ENCODE measurements at places on chromosomes 5 and 9. TPM values are rescaled to one million over a fixed set of nuclear protein-coding genes. Genes with fewer than 3 reads are reported as not detected.
A peak's percentile ranks its signal among the peaks of the same experiment; 100 is the strongest.

The STPG3 gene
- total RNA-seq: 0.09 TPM

The MUSK gene
- total RNA-seq: 0.09 TPM

The GARIN3 gene
- not detected for total RNA-seq

The CHSY3 gene
- 1.0 TPM for total RNA-seq

The ZNF618 gene
- total RNA-seq: 1.8 TPM

The LHX6 gene
- total RNA-seq: 0.47 TPM

The SPINK7 gene
- total RNA-seq: 1.2 TPM

DNA sequence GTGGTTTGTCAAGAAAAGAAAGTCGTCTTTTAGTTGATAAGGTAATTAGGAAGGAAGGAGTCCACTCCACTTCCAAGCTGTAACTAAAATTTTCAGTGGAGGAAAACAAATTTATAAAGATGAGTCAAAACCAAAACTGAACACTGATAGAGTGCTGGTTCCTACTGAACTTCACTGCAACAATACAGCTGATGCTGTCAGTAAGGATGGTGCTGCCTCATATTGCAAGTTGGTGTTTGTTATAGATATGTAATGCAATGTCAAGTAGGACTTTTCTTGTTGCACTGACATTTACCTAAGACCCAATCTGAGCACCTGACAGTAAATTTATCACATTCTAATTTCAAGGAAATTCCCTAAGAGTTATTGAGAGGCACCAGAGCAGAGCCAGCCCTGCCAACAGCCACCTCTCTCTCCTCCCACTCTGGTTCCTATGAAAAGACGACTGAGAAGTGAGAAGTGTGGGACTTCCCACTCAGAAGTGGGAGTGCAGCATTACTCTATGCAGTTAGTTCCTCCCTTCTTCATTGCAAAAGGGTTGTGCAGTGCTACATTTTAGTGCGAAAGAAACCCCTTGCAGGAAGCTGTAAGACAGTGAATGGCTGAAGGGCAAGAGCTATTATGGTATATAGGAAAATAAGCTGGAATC lies 350.8 kb downstream of the NFIB start:
- no peak for DNase-seq
- H3K4me1 ChIP-seq: no peaks in the 10 kb centered on the region
- no peaks in the 10 kb centered on the region for H3K36me3 ChIP-seq
- no peak overlapping the region for H3K27ac ChIP-seq
- H3K27me3 ChIP-seq: no peaks in the 10 kb centered on the region
- no peak overlapping the region for H3K4me3 ChIP-seq

DNA sequence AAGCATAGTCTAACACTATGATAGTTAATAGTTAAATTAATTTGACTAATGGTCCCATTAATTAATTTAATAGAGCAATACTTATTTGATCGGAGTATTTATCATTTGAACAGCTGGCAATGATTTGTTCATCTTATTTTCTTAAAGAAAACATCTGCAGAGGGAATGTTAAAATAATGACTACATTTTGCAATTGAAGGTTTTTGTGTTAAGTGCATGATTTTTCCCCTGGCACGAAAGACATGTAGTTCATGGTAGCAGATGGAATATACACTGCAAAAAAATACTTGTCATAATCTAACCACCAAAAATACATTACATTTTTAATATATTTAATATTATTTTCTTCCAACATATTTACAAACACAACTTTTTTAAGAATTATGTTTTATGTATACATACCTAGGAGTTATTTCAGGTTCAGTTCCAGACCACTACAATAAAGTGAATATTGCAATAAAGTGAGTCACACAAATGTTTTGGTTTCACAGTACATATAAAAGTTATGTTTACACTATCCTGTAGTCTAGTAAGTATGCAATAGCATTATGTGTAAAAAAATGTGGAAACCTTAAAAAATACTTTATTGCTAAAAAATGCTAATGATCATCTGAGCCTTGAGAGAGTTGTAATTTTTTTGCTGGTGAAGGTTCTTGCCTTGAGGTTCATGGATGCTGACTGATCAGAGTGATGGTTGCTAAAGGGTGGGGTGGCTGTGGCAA lies 292.6 kb upstream of the DAB2 start:
- no peak for DNase-seq
- no peak overlapping the region for H3K27ac ChIP-seq
- no peaks in the 10 kb centered on the region for H3K27me3 ChIP-seq

GRCh38 chr5:19739671-19740070 lies 248.3 kb downstream of the CDH18 start:
- no peaks in the 10 kb centered on the region for H3K36me3 ChIP-seq
- no peaks in the 10 kb centered on the region for H3K4me1 ChIP-seq
- DNase-seq: no peak
- H3K27ac ChIP-seq: no peak overlapping the region
- H3K4me3 ChIP-seq: no peak overlapping the region

- peaks cover 5% of the 10 kb centered on the region for H3K36me3 ChIP-seq
- no peaks in the 10 kb centered on the region for H3K27me3 ChIP-seq
- H3K27ac ChIP-seq: peak overlapping the region; percentile 14
- H3K4me1 ChIP-seq: peaks cover 4% of the 10 kb centered on the region
- peak overlapping the region; percentile 27 for H3K4me3 ChIP-seq
These were observed 978 bp upstream of the BRD3OS start for GRCh38 chr9:134024214-134024792.

GRCh38 chr5:86075139-86075538 lies 542.6 kb upstream of the COX7C start:
- H3K27ac ChIP-seq: no peak overlapping the region
- no peak for DNase-seq
- H3K36me3 ChIP-seq: no peaks in the 10 kb centered on the region
- no peak overlapping the region for H3K4me3 ChIP-seq
- no peaks in the 10 kb centered on the region for H3K4me1 ChIP-seq

GRCh38 chr9:32671333-32671732 lies 35.9 kb upstream of the TAF1L start:
- H3K4me1 ChIP-seq: no peaks in the 10 kb centered on the region
- no peak for DNase-seq
- no peaks in the 10 kb centered on the region for H3K36me3 ChIP-seq
- no peak overlapping the region for H3K4me3 ChIP-seq
- H3K27ac ChIP-seq: no peak overlapping the region

GRCh38 chr5:9761706-9762105 lies 131.6 kb upstream of the TAS2R1 start:
- no peak for DNase-seq
- H3K27me3 ChIP-seq: no peaks in the 10 kb centered on the region
- H3K4me1 ChIP-seq: no peaks in the 10 kb centered on the region
- H3K36me3 ChIP-seq: no peaks in the 10 kb centered on the region
- H3K27ac ChIP-seq: no peak overlapping the region
- H3K4me3 ChIP-seq: no peak overlapping the region

GRCh38 chr9:96436063-96436455 lies 13.9 kb upstream of the HABP4 start:
- no peaks in the 10 kb centered on the region for H3K4me1 ChIP-seq
- H3K4me3 ChIP-seq: no peak overlapping the region
- no peak overlapping the region for H3K27ac ChIP-seq
- H3K27me3 ChIP-seq: no peaks in the 10 kb centered on the region
- DNase-seq: no peak

- peaks cover 9% of the 10 kb centered on the region for H3K4me1 ChIP-seq
- no peak overlapping the region for H3K27ac ChIP-seq
- no peak for DNase-seq
- H3K27me3 ChIP-seq: no peaks in the 10 kb centered on the region
These were observed 38.3 kb downstream of the TRIO start for GRCh38 chr5:14181299-14181968.

GRCh38 chr5:403995-404394 lies 39.0 kb upstream of the EXOC3 start:
- H3K36me3 ChIP-seq: no peaks in the 10 kb centered on the region
- no peak overlapping the region for H3K4me3 ChIP-seq
- no peak overlapping the region for H3K27ac ChIP-seq
- peaks cover 6% of the 10 kb centered on the region for H3K4me1 ChIP-seq

GRCh38 chr9:93577078-93577974 lies 942 bp downstream of the PHF2 start:
- no peaks in the 10 kb centered on the region for H3K27me3 ChIP-seq
- H3K4me1 ChIP-seq: peaks cover 22% of the 10 kb centered on the region
- H3K36me3 ChIP-seq: no peaks in the 10 kb centered on the region
- DNase-seq: peak; percentile 21
- H3K27ac ChIP-seq: peak overlapping the region; percentile 15

DNA sequence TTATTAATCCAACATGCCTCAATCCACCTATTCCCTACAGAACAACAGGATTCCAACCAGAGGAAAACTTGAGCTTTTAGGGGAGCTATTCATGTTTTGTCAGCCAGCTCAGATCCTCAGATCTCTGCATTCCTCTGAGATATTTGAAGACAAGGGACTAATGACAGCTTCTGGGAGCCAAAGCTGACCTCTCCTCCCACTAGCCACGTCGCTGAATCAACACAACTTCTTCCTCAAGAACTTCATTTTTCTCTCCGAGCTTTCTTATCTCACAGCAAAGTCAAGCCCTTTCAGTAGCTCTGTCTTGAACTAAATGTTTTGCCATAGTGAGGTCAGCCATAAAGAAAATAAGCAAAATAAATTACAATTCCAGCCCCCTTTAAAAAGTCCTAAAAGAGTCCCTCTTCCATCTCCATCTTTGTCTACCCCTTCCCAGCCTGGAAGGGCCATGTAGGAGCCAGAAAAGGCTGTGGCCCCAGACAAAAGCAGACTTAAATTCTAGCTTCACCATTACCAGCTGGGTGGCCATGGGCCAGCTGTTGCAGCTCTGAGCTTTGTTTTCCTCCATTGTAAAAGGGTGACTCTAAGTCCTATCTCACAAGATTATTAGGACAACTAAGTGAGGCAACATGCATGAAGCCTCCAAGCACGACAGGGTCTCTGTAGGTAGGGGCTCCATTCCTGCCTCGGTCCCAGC lies 65.0 kb downstream of the HSD17B3 start:
- H3K27ac ChIP-seq: no peak overlapping the region
- no peaks in the 10 kb centered on the region for H3K27me3 ChIP-seq
- H3K4me1 ChIP-seq: no peaks in the 10 kb centered on the region
- no peaks in the 10 kb centered on the region for H3K36me3 ChIP-seq

DNA sequence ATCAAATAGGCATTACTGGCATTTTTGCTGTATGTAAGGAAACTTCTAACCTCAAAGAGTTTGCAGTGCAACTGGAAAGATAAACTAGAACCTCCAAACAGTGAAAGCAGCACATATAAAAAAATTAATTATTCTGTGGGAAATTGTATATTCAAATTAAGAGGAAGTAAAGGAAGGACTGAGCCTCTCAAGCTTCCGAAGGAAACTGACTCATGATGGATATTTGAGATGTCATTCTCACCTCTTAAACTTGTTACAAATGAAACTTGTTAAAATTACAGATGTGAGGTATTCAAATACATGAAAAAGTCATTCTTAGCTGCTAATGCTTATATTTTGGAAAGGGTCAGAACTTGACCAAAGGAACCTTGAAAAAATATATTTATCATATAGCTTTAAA lies 538.7 kb downstream of the PDE4D start:
- no peaks in the 10 kb centered on the region for H3K4me1 ChIP-seq
- H3K36me3 ChIP-seq: no peaks in the 10 kb centered on the region
- no peaks in the 10 kb centered on the region for H3K27me3 ChIP-seq
- no peak overlapping the region for H3K27ac ChIP-seq
- H3K4me3 ChIP-seq: no peak overlapping the region

- no peaks in the 10 kb centered on the region for H3K4me1 ChIP-seq
- H3K27me3 ChIP-seq: no peaks in the 10 kb centered on the region
- no peak for DNase-seq
These were observed 100.7 kb downstream of the VCAN start for GRCh38 chr5:83572271-83572670.

DNA sequence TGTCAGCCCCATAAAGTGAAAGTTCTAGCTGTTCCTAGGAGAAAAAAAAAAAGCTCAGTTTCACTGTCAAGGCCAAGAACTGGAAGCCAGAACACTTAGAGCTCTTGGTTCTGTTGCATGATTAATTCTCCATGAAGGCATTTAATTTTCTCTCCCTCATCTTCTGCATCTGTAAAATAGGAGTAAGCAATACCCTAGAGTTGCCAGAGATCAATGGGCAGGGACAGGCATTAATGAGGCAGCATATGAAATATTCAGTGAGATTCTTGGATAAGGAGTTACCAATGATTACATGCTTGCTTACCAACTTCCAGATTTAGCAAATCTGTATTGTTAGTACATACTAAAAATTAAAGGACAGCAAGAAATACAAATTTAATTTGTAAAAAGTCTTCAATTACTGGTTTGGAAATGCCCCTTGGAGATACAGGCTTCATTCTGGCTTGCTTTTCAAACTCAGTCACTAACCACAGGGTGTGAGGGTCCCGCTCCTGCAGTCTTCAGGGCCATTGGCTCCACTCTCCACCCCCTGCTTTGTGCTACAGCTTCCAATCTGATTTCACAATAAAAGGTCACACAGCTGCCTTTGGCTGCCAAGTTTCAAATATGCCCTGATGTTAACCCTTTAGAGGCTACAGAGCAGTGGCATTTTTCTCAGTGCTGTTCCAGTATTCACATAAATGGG lies 624.6 kb downstream of the BNC2 start:
- H3K27me3 ChIP-seq: no peaks in the 10 kb centered on the region
- no peaks in the 10 kb centered on the region for H3K36me3 ChIP-seq
- no peak overlapping the region for H3K4me3 ChIP-seq
- DNase-seq: no peak
- H3K4me1 ChIP-seq: no peaks in the 10 kb centered on the region
- no peak overlapping the region for H3K27ac ChIP-seq

DNA sequence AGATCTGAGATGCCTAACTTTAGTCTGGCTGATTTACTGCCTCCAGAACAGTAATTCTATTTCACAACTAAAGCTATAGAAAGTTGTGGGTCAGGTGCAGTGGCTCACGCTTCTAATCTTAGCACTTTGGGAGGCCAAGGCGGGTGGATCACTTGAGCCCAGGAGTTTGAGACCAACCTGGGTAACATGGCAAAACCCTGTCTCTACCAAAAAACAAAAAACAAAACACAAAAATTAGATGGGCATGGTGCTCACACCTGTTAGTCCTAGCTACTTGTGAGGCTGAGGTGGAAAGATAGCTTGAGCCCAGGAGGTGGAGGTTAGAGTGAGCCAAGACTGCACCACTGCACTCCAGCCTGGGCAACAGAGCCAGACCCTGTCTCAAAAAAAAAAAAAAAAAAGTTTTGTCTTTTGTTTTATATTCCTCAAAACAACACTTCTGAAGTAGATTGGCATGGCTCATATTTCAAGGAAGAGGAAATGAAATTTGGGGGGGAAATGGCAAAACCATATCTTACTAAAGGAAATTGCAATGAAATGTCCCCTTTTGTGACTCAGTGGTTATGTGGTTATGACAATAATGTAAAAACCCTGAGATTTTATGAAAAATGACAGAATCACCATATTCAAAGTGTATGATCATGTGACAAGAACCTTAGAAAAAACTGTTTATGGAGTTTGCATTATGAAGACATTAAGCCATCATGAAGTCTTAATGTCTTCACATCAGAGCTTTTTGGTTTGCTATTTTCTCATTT lies 16.2 kb downstream of the FNBP1 start:
- peaks cover 12% of the 10 kb centered on the region for H3K36me3 ChIP-seq
- peaks cover 23% of the 10 kb centered on the region for H3K4me1 ChIP-seq
- no peak overlapping the region for H3K27ac ChIP-seq

All from thymus (tissue), 14 donors.